ENCODE measurements at places on chromosomes 6 and 20.

DNA sequence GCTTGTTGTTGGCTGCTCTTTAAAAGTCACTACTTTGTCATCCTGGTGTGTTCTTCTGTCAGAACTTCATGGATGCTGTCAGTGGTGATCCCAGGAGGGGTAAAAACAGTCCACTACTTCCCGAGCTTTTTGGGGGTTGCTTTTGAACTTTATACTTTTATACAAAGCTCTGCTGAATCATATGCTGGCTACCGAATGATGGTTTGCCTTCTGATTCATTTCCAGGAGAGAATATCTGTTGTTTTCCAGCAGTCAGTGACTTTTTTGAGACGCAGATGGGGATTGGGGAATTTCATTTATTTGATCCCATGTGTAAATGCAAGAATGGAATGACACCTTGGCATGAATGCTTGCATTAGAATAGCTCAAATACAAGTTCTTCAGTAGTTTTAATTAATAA lies 32.7 kb upstream of the COL10A1 start:
- DNase-seq: no peak

DNA sequence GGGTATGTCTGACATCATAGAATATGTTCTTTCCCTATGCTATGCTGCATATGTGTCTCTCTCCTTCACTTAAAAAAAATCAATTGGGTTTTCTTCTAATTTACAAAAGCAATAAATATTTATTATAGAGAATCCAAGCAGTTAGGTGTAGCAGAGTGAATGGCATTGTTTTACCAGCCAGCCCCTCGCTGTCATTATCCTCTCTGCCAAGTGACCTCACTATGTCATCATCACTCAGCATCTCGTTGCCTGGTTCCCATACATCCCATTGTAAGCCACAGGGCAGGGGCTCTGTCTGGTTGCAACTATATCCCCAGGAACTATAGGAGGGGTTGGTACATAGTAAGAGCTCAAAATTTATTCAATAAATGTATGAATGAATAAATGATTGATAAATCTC lies 31.3 kb downstream of the KIAA0319 start:
- DNase-seq: no peak

DNA sequence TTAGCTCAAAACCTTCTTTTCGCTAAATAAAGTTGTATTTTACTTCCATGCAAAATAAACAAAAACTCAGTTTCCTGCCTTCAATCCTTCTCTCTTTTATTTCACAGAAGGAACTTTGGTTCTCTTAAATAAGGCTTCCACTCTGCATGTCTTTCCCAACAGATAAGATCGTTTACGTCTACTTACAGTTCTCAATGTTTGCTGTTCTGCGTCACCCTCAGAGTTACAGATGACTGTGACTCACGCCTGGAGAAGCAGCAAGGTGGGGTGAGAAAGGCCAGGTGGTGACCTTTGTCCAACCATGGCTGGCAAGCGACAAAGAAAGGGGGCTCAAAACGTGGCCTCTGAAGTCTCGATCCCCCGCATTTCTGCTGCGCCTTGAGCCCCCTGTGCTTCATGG lies 51.4 kb upstream of the RPS6KA2 start:
- DNase-seq: no peak

GRCh38 chr6:90068264-90068663 lies 174.0 kb downstream of the GJA10 start:
- no peak for DNase-seq

GRCh38 chr20:16385462-16385861 lies 187.8 kb downstream of the KIF16B start:
- no peak for DNase-seq

- no peak for DNase-seq
Measured at GRCh38 chr6:92341201-92341600, 1078.2 kb downstream of the EPHA7 start.

- no peak for DNase-seq
Measured at GRCh38 chr20:61454053-61454452, 202.0 kb downstream of the CDH4 start.

DNA sequence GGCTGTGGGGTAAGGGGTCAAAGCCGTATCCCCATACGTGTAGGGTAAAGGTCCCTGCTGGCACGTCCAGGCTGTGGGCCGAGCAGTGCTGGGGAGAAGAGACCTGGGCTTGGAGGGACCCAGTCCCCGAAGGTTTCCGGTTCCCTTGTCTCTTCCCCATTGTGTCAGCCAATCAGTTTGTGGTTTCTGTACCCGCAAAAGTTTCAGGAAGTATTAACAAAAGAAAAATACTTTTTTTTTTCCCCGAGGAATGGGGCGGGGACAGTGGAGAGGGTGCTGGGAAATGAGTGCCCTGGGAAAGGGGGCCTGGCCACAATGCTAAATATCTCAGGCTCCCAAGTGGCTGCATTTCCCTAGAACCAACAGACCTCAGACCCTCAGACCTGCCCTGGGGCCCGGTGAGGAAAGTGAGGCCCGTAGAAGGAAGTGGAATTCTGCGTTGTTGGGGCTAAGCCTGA lies 15.2 kb upstream of the AMD1 start:
- DNase-seq: no peak

GRCh38 chr6:87822011-87822410 lies 120.0 kb upstream of the AKIRIN2 start:
- DNase-seq: no peak

- DNase-seq: no peak
Measured at GRCh38 chr6:71589254-71589653, 297.1 kb upstream of the RIMS1 start.

- DNase-seq: no peak
Measured at GRCh38 chr6:15994814-15995459, 133.9 kb upstream of the MYLIP start.

All from activated naive CD8-positive, alpha-beta T cell treated with anti-CD3 and anti-CD28 coated beads, Interleukin-2, amount 10 ng/mL, durations not matched to agents 7 days and 5 days (primary cell).